ENCODE measurements at places on chromosomes 2 and 18.

DNA sequence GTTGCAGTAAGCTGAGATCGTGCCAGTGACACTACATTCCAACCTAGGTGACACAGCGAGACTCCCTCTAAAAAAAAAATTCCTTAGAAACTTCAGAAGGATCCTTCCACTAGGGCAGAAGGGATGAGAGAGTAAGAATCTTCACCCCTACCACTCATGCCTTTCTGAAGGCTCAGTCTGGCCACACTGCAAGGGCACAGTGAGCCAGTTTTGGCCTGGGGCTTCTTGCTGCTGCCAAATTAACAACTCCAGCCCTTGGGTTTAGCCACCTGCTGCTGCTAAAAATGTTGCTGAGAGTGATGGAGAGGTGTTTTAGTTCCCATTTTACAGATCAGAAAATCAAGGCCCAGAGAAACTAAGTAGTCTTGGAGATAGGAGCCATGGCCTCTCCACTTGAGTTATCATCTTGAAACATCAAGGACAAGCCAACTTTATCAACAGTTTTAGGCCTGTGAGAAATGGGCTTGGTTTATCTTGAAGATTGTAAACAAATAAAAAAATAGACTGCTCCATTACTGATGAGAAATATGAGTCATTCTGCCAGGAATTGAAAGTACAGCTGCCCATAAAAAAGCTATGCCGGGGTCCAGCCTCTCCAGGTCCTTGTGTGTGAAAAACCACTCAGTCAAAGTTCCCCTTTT lies 31.9 kb upstream of the CASP8 start:
- DNase-seq: no peak

GRCh38 chr2:176492583-176492982 lies 223.3 kb downstream of the MTX2 start:
- no peak for DNase-seq

GRCh38 chr2:146207417-146207816 lies 1637.4 kb upstream of the ACVR2A start:
- no peak for DNase-seq

DNA sequence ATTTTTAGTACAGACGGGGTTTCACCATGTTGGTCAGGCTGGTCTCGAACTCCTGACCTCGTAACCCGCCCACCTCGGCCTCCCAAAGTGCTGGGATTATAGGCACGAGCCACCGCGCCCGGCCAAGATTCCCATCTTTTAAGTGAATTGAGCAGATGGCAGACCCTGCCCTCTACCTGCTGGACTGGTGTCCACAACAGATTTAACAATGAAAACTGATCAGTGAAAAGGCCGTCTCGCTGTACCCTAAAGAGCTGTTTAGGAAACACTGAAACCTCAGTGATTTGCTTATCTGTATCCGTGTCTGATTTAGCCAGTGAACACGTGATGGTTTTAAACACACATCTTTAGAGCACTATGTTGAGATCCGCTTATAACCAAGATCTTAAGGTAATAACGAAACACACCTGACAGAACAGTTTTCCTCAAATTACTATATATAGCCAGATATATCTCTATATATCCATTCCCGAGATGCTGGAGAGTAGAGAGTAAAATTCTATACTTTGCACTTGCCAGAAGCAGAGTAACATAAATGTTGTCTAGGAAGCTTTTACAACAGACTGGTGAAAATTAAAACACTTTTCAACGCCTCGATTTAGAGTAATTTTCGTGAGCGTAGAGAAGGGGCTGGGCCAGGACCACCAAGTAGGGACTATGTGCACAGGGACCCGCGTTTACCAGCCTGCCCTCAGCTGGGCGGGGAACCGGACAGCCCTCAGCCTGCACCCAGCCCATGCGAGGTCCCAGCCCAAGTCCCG lies 594 bp downstream of the FAM161A start:
- DNase-seq: no peak

- DNase-seq: no peak
Observed at GRCh38 chr18:69981948-69982347, 34.3 kb upstream of the CD226 start.

DNA sequence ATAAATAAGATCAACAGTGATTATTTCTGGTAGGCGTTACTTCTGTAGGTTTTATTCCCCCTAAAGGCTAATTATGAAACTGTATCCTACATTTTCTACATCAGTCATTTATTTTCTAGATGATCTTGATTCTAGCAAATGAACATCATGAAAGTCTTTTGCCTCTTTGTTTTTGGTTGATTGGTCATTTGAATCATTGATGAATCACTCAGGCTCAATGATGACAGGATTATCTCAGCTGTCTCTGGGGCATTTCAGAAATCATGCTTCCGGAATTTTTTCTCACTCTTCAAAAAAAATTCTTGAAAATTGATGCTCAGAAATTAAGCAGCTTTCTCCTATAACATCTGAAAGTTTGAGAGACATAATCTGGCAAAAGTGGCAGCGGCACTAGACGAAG lies 298.9 kb upstream of the TCF4 start:
- DNase-seq: no peak

GRCh38 chr2:150400849-150401248 lies 86.6 kb downstream of the RND3 start:
- DNase-seq: no peak

Measured in stimulated activated CD8-positive, alpha-beta memory T cell treated with anti-CD3 and anti-CD28 coated beads, Interleukin-4, amount 100 ng/mL, for 48 hours (primary cell).